NCI-H1048 (cell line): ENCODE measurements at places on chromosomes 6 and 20.

DNA sequence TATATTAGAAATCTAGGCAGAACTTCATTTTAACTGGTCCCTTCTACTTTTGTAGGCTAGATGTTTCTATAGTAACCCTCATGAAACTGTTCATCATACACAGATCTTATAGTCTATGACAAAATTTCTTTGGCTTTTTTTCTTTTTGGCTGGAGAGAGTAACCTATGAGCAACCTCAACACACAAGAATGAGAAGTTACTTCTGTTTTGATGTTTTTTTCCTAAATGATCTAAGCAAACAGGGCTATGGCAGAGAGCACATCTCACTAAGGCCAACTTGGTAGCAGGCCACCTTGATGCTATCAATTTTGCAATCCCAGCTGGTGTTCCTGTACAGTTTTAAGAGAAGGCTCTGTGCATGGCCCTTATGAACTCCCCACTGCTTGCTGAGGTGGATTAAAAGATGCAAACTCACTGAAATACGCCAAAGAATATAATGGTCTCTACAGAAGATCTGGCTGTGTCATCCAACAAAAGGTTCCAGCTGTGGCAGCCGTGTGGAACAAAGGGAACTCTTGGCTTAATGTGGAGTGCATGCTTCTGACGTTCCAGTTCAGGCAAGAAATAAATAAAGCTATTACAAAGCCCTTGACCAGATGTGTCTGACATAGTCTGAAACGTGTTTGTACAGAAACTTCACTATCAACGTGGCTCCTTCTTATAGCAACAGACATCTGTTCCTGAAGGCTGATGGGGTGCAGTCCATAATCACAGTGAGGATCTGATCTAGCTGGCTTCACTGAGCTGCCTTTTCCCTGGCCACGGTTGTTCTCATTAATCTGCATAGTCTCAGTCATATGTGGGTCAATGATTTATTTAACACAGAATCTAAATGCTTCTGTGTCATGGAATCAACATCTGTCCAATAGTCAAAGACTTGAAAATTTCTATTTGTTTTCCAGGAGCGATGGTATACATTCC is 481.1 kb downstream of the BMP2 start:
- no peak for DNase-seq

DNA sequence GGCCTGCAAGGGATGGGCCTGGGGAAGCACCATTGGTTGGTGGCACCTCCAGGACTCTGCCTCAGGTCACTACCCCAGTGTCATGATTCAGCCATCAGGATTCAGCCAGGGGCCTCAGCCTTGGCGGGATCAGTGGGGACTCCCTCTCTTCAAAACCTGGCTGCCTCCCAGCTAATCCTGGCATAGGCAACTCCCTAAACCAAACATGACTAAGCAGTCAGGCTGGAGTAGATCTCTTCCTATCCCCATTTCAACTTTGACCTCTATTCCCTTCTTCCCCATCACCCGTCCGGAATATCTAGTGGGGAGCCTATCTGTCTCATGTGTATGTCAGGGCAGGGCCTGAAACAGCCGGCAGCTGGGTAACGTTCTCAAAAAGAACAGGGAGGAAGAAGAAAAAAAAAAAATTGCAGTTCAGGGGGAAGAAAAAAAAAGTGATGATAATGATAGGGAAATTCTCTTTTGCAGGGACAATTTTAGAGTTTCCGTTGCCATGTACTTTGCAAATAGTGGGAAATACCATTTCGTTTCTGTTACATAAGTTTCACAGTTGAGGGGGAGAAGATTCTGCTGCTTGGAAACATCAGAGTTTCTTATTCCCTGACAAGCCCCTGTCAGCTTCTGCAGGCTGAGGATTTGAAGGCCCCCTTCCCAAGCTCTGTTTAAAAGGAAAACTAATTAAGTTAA is 4.1 kb upstream of the PREX1 start:
- no peak for DNase-seq

DNA sequence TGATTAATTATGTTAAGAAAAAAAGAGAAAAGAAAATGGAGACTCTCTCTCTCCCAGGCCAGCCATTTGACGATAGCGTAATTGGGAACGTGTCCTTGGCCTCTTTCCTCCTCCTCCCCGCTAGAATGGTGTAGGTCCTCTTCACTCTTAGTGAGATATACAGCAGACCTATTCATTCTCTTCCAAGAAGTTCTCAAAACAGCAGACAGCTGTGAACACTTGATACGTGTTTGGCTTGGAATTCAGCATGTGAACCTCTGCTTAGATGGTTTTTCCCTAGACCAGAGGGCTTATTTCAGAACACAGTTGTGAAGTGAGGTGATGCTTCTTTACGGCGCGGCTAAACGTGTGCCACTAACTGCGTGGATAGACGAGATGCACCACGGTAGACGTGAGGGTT is 32.6 kb upstream of the TULP4 start:
- DNase-seq, result no peak

DNA sequence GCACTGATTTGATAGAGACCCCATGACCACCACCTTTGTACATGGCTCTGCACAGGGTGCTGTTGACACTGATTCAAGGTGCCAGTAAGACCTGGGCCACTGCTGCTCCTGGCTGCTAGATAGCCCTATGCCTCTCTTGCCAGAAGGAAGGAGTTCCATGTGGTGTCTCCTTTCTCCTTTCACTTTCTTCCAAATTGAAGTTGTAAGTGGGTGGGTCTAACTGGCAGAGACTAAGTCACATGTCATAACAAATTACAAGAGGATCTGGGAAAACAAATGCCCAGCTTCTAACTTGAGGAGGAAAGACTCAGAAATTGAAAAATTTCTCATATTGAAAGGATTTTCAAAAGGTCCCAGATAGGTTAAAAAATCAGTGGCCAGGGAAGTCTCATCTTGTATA is 116.8 kb downstream of the TFAP2B start:
- no peak for DNase-seq

DNA sequence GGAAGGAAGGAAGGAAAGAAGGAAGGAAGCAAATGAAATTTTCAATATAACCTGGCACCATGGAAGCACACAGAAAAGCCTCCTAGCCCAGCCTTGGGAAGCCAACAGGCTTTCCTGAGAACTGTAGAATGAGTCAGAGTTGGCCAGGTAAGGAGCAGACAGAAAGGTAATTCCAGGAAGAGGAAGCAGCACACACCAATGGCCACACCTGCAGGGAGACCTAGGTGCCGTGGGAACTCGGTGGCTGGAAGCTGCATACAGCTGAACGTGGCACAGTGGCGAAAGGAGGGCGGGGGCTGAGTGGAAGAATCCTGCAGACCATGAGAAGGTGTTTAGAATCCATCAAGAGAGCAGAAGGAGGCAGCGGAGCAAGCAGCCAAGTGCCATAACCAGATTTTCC is 224.8 kb upstream of the RREB1 start:
- DNase-seq, result no peak

GRCh38 chr6:132382630-132383175 is 18.6 kb downstream of the MOXD1 start:
- no peak for DNase-seq

GRCh38 chr6:43907789-43908472 is 137.9 kb downstream of the VEGFA start:
- no peak for DNase-seq

DNA sequence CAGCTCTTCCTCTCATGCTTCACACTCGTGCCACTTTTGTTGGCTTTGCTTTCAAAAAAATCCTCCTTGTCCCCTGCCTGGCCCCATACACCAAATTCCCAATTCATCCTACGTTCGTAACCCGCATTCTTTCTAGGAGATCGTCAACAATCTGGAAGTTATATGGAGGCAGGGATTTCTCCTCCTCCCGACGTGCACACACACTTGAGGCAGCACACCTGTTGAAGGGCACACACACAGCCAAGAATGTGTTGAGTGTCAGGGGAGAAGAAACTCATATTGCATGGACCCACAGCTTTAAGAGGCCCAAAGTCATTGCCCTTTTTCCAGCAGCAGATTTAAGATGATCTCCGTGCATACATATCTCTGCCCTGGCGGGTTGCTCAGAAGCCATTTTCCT is 28.9 kb downstream of the THBS2 start:
- no peak for DNase-seq

GRCh38 chr20:1075616-1076015 is 42.8 kb upstream of the PSMF1 start:
- DNase-seq, result no peak

GRCh38 chr6:113997116-113997515 is 26.2 kb upstream of the HDAC2 start:
- no peak for DNase-seq

DNA sequence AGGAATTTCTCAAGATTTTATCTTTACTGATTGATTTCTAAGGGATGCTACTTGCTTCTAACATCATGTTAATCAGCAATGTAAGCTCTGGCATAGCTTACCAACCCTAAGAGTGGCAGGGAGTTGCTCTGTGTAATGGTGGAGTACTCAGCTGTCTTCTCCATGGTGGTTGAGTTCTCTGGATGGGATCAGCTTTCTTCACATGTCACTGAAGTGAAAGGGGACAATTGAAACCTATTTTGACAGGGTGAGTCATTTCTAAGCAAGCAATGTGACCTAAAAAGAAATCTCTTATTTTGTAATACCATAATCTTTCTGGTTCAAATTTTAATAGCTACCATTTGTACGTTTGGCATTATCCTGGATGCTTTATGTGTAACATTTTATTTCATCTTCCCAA is 430.4 kb downstream of the GJA1 start:
- no peak for DNase-seq

DNA sequence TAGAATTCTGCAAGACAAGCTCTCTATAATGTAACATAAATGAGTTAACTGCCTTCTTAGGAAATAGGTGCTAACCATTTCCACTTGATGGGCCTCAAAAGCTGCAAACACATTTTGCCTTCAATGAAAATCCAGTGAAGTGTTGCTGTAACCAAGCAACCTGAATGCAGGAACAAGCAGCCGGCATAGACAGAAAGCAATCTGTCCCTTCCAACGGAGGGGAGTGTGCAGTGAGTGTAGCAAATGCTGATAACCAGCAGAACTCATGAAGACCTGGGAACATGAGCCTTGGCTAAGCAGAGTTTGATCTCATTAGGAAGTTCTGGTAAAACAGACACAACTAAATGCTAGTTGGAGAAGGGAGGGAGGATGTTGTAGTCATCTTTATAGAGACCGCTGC is 697.8 kb downstream of the KIF16B start:
- no peak for DNase-seq

DNA sequence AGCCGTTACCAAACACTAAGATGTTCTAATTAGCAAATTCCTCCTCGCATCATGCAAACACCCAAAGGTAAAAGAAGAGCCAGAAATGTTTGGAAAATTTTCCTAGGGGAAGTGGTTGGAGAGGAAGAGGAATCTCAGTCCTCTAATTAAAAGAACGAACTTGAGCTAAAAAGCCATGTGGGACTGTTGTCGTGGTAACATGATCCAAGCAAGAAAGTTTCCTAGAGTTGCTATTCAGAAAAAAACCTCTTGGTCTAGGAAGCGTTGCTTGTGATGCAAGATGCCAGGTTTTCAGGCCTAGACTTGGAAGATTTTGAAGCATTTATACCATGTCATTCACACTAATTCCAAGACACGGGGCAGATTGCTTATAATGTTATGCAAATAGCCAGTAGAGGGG is 106.8 kb upstream of the DOK5 start:
- DNase-seq, result no peak
